ENCODE measurements at places on chromosomes 6 and 20.

GRCh38 chr20:45052698-45053429 lies 48.1 kb downstream of the KCNS1 start:
- peaks cover 7% of the 10 kb centered on the region for H3K4me1 ChIP-seq
- H3K36me3 ChIP-seq: peaks cover 7% of the 10 kb centered on the region
- H3K27ac ChIP-seq: peak overlapping the region; percentile 77

GRCh38 chr6:40573221-40573620 lies 13.9 kb downstream of the LRFN2 start:
- DNase-seq: no peak
- no peaks in the 10 kb centered on the region for H3K4me1 ChIP-seq
- H3K4me3 ChIP-seq: no peak overlapping the region
- H3K27ac ChIP-seq: no peak overlapping the region
- H3K27me3 ChIP-seq: no peaks in the 10 kb centered on the region
- no peaks in the 10 kb centered on the region for H3K36me3 ChIP-seq

DNA sequence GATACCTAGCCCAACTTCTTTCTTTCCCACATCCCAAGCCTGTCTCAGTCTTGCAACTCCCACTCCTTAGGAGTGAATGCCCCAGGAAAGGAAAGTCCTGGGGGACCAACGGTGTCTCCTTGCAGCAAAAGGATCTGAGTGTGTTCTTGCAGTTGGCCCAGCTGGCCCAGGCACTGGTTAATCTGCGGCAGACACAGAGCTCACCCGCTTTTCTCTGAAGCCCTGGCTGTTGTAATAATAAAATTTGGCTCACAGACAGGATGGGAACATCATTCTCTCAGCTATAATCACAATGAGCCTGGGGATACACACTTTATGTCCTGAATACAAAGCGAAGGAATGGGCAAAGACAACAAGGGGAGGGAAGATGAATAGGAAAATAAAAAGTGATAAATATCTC lies 287.0 kb upstream of the PRND start:
- no peak overlapping the region for H3K4me3 ChIP-seq
- H3K27ac ChIP-seq: no peak overlapping the region
- H3K36me3 ChIP-seq: no peaks in the 10 kb centered on the region
- no peaks in the 10 kb centered on the region for H3K27me3 ChIP-seq

DNA sequence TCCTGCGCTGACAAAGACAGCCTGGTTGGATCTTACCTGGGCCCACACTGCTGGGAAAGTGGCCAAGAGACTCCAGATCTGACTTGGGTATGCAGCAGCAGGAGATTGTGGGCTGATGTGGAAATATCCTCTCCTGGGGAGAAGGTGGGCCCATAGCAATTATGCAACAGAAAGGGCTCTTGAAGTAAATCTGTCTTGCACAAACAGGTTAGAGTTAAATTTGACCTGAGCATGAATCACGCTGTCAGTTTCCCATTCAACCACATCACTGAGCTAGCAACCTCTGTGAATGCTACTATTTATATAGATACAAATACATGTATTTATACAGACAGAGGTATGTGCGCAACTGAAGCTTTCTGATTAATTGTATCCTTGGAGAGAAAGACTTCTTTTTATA lies 28.3 kb upstream of the PDYN start:
- peaks cover 18% of the 10 kb centered on the region for H3K27me3 ChIP-seq
- H3K4me1 ChIP-seq: no peaks in the 10 kb centered on the region
- H3K27ac ChIP-seq: no peak overlapping the region
- no peak overlapping the region for H3K4me3 ChIP-seq
- DNase-seq: no peak

DNA sequence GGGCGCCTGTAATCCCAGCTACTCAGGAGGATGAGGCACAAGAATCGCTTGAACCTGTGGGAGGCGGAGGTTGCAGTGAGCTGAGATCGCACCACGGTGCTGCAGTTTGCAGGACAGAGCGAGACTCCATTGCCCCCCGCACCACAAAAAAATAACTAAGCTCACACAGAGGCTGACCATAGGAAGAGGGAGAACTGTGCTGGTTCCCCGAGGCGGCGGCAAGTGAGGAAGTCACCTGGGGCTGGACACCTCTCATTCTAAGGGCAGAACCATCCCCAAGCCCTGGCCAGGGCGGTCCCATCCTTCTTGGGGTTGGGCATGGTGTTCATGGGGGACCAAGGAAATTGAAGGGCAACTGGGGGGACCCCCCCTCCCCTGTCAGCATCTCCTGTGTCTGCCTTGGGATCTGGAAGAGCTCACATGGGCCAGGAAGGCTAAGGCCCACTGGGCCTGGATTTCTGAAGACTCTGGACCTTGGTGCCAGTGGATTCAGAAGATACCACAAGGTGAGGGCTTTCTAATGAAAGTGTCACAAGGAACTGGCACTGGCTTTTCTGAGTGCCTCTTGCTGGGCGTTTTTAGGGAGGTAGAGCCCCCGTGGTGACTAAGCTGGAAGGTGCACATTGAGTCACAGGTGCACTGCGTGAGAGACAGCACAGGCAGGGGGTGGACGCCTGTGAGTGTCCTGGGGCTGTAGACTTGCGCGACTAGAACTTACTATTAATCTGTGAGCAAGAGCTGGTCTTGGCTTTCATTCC lies 11.5 kb downstream of the IRF4 start:
- no peak overlapping the region for H3K4me3 ChIP-seq
- peaks cover under 1% of the 10 kb centered on the region for H3K27me3 ChIP-seq
- H3K36me3 ChIP-seq: no peaks in the 10 kb centered on the region
- H3K4me1 ChIP-seq: no peaks in the 10 kb centered on the region
- no peak overlapping the region for H3K27ac ChIP-seq
- DNase-seq: no peak

DNA sequence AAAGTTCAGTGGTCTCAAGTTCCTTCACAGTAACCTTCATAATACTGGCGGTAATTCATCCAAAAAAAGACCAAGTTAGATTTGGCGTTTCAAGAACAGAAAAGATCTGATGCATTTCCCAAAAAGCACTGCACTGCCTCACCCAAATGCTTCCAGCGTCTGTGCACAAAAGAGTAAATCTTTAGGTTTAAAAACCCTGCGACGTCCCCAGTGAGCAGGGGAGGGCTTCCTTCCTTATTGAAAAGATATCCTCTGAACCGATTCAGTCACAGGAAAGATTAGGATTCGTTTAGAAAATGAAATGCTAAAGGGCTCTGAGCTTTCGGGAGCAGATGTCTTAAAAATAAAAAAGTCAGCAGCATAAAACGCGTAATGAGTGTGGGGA lies 654 bp downstream of the TBC1D7 start:
- DNase-seq: no peak
- peak overlapping the region; percentile 79 for H3K27ac ChIP-seq
- no peaks in the 10 kb centered on the region for H3K4me1 ChIP-seq
- peak overlapping the region; percentile 89 for H3K4me3 ChIP-seq
- peaks cover 26% of the 10 kb centered on the region for H3K36me3 ChIP-seq

DNA sequence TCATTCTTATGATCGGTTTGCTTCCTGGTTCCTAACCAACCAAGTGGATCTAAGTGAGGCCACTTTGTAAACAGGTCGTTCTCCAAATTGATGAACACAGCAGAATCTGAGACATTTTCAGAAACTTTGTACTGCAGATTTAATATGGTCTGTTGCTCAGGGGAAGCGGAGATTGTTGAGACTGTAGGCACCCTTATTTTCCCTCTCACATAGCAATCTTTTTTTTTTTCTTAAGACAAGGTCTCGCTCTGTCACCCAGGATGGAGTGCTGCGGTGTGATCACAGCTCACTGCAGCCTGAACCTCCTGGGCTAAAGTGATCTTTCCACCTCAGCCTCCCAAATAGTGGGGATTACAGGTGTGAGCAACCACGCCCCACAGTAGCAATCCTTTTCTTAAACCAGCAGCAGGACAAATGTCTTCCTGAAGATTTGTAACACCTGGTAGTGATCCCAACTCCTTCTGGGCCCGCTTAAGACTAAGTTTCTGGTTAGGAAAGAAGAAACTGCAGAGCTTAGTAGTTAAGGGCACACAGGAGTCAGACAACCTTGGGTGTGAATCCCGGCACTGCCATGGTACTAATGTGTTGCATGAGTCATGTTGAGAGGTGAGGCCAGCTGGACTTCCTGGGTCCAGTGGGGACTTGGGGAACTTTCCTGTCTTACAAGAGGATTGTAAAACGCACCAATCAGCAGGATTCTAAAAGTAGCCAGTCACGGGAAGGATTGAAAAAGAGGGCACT lies 48.4 kb upstream of the EZR start:
- H3K27me3 ChIP-seq: no peaks in the 10 kb centered on the region
- no peaks in the 10 kb centered on the region for H3K36me3 ChIP-seq
- peaks cover 4% of the 10 kb centered on the region for H3K4me1 ChIP-seq
- no peak overlapping the region for H3K4me3 ChIP-seq
- peak; percentile 52 for DNase-seq
- H3K27ac ChIP-seq: no peak overlapping the region

DNA sequence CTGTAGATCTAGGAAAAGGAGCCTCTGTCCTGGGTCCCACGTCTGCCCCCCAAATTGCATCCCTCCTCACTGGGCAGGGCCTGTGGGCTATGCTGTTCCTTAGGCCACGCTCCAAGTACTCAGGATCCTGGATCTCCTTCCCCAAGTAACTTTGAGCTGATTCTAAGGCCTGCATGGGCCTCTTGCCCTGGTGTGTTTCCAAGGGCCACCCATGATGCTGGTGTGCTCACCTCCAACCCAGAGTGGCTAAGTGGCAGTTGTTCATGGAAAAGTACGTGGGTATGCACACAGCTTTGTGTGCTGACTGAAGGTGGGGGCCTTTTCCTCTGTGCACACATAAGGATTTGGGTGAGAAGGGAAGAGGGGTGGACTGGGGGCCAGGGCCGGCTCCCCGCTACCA lies 5.3 kb downstream of the GMPR start:
- peaks cover 10% of the 10 kb centered on the region for H3K36me3 ChIP-seq
- no peak for DNase-seq
- peaks cover 15% of the 10 kb centered on the region for H3K4me1 ChIP-seq
- H3K4me3 ChIP-seq: no peak overlapping the region
- H3K27ac ChIP-seq: no peak overlapping the region

DNA sequence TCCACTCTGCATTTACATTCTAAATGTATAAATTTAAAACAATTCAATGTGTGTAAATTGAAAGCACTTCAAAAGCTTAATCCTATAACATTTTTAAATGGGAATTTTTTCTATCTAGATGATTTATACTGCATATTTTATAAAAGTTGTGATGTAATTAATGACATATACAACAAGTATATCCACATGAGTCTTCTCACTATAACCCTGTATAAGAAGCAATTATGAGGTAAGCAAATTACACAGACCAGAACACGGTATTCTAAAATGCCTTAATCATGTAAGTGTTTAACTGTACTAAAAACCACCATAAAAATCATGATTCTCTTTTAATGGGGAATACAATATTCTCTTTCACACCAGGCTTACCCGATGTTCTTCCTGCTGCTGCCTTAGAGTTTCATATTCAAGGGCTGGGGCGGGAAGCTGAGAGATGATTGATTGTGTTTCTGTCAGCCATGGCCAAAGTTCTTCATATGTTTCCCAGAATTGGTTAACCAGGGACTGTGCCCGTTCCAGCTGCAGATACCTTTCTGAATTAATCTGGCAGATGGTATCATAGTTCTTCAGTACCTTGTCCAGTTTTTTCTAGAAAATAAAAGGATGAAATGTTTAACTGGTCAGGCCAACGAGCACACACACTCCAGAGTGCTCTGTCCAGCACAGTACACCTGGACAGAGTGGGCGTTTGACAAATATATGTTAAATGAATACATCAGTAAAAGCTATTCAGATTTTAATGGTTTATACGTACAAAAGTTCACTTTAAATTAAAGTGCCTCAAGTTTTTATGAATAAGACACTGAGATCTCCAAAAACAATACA lies 127.4 kb downstream of the DST start:
- H3K27ac ChIP-seq: no peak overlapping the region
- no peaks in the 10 kb centered on the region for H3K27me3 ChIP-seq
- H3K36me3 ChIP-seq: peaks cover 54% of the 10 kb centered on the region
- no peak for DNase-seq
- no peaks in the 10 kb centered on the region for H3K4me1 ChIP-seq

DNA sequence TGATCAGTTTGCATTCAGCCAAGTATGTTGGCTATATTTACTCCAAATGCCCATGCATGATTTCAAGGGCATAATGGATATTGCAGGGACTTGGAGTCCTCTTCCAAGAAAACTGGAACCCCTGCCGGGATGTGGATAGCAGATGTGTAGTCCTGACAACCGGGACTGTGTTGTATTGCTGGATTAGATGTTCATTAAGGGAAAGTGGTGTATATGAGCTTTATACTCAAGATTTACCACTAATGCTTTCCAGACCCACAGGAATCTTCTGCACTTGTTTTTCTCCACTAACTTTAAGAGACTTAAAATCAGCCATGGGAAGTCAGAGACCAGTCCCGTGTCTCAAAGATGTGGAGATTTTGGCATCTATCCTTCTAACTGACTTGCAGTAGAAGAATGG lies 770.9 kb downstream of the HDGFL1 start:
- DNase-seq: no peak
- H3K36me3 ChIP-seq: no peaks in the 10 kb centered on the region
- H3K4me1 ChIP-seq: peaks cover 5% of the 10 kb centered on the region
- peak overlapping the region; percentile 59 for H3K27ac ChIP-seq
- no peaks in the 10 kb centered on the region for H3K27me3 ChIP-seq

GRCh38 chr6:158009935-158010585 lies 28.4 kb downstream of the SYNJ2 start:
- no peaks in the 10 kb centered on the region for H3K27me3 ChIP-seq
- DNase-seq: no peak
- peaks cover 3% of the 10 kb centered on the region for H3K36me3 ChIP-seq
- H3K4me1 ChIP-seq: no peaks in the 10 kb centered on the region

DNA sequence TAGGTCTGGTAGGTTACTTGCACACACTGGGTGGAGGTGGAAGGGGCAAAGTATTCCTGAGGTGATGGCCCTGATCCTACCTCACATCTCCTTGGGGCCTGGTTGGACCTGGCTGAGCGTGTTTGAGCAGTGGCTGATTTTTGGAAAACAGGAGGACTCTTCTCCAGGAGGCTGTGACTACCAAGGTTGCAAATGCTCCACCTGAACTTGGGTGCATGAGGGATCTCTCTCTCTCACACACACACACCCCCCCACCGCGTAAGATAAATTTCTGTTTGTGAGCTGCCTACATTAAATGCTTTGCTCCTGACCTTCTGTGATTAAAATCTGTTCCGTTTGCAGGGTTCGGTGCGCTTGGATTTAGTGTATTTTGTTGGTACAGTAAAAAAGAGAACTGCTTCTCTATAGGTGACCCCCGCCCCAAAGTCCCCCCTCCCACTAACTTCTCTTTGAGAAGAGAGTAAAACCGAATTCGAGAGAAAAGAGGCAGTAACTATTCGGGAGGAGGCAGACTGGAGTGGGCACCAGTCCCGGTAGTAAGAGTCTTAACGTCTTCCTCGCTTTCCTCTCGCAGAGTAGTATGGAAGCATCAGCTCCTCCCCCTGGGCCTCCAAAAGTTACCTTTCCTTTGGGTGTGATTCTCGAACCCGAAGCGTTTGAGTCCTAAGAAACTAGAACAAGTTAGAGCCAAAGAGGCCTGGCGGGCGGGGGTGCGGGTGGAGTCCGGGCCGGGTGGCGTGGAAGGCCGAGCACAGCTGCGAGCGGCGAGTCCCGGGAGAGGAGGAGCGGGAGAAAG lies 585 bp upstream of the DSE start:
- H3K4me3 ChIP-seq: peak overlapping the region; percentile 83
- no peaks in the 10 kb centered on the region for H3K4me1 ChIP-seq
- H3K36me3 ChIP-seq: no peaks in the 10 kb centered on the region
- no peak for DNase-seq
- H3K27me3 ChIP-seq: no peaks in the 10 kb centered on the region

GRCh38 chr20:11350126-11351005 lies 567.3 kb upstream of the BTBD3 start:
- H3K27me3 ChIP-seq: no peaks in the 10 kb centered on the region
- H3K4me3 ChIP-seq: no peak overlapping the region
- H3K27ac ChIP-seq: peak overlapping the region; percentile 96
- no peaks in the 10 kb centered on the region for H3K4me1 ChIP-seq

Data from endodermal cell (in vitro differentiated cells).